Activated T-helper 1 cell treated with anti-CD3 and anti-CD28 coated beads, Interleukin-2, amount 50 U/mL, for 16 hours (primary cell): ENCODE measurements at places on chromosomes 6 and 20.

DNA sequence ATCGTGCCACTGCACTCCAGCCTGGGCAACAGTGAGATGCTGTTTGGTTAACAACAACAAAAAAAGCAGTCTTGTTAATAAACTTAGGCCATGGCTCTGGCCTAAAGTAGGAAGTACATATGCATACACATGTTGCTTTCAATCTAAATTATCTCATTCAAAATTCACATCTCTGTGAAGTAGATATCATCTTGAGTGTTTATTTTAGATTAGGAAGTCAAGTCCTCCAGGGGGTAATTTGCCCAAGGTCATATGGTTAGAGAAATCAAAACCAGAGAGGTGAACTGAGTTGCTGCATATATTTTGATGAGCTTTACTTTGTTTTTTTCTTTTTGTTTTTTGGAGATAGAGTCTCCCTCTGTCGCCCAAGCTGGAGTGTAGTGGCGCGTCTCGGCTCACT is 52.8 kb downstream of the B4GALT5 start:
- no peak for DNase-seq

- no peak for DNase-seq
Observed at GRCh38 chr6:34810936-34811632, 19.2 kb downstream of the BLTP3A start.

DNA sequence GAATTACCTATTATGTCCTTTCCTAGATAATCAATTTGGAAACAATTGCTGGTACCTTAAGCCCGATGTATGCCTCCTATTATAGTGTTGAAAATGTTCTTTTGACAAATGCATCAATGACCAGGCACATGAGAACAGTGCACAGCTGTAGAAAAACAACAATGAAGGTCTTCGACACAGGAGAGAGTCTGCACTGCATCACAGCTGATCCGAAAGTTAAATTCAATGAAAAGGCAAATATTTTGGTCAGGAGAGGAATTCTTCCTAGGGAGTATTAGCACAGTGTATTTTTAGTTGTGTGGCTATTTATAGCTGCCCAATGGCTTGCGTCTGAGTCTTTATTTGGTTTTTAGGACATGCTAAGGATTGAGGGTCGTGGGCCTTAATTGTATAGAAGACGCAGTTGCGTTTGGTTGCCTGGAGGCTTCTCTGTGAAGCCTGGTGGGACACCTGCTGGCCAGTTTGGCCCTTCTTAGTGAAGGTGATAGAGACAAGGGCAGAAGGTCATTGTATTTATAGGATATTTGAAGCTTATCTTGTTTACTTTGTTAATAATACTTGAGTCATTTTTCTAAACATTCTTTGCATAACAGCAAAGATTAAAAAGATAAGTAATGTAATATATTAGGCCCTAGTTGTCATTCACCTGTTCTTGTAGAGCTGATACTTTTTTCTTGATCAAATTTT is 72.3 kb downstream of the CDYL start:
- DNase-seq = no peak

GRCh38 chr6:48429021-48429420 is 318.0 kb upstream of the PTCHD4 start:
- no peak for DNase-seq

DNA sequence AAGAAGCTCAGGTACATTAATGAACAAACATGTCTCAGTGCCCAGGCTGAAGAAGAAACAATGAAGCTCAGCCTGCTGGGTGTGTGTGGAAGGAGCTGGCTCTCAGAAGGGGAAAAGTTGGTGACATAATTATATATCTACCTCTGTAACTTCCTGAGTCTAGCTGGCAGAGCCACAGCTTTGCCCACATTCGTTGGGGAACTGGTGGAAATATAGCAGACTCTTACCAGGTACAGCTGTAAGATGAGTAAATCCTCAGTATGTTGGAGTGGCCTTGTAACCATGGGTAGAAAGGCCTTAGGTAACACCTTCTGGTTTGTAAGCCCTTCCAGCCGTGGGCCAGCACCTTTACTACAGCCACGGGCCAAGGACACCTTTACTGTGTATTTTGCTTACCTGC is 29.9 kb upstream of the PNRC1 start:
- no peak for DNase-seq
